ENCODE measurements at places on chromosomes 12 and 14.
A peak's percentile ranks its signal among the peaks of the same experiment; 100 is the strongest.

- DNase-seq = no peak
Observed at GRCh38 chr12:76702946-76703345, 61.0 kb upstream of the ZDHHC17 start.

- DNase-seq = peak; percentile 83
Observed at GRCh38 chr14:61322011-61322798, 826 bp downstream of the PRKCH start.

- DNase-seq = no peak
Observed at GRCh38 chr12:55188974-55189556, 31.8 kb upstream of the OR10A7 start.

GRCh38 chr14:62645649-62646048, 399.6 kb downstream of the KCNH5 start:
- no peak for DNase-seq

DNA sequence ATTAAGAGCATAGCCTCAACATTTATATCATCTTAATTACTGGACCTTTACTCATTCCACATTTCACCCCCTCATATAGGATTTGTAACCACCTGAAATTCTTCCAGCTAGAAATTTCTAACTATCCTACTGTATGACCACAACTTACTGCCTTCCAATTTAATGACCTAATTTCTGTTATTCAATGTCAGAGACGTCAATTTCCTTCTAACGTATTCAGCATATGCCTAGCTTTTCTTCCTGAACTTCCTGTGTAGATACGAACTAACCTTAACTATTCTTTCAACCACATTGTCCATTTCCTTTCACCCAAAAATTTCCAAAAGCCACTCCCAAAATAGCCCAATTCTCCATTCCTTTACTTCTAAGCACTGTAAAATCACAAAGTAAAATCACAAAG, 108.0 kb downstream of the EEA1 start:
- DNase-seq = no peak

DNA sequence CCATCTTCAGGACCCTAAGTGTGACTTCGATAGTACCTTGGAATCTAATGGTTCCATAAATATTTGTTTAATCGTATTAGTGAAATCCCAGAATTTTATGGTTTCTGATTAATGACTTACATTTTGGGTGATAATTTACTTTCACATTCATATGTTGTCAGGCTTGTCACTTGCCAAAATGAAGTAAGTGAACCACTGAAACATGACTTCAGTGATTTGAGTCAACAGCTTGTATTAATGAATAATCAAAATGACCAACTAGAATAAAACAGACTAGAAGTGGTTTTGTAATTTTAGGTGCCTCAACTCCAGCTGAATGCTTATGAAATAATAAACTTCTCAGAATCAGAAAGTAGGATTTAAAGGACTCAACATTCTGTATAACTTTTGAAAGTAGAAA, 517.1 kb downstream of the PRKD1 start:
- DNase-seq = no peak

- no peak for DNase-seq
Observed at GRCh38 chr12:80830533-80831088, 107.1 kb downstream of the LIN7A start.

DNA sequence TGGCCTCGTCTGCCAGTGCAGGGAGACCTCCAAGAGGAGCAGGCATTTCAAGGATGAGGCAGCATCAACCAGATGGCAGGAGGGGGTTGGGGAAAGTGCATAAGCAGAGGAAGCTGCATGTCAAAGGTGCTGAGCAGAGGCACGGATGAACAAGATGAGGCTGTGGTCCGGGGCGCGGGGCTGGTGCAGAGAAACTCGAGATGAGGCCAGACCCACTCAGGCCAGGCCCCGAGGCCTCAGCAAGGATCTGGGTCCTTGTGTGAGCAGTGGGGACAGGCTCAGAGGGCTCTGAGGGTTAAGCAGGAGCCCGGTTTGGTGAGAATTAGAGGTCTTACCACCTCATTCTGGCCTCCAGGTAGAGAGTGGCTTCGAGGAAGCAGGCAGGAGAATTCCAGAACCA, 98.8 kb downstream of the DICER1 start:
- DNase-seq = no peak
